ENCODE measurements at places on chromosomes 2 and 18.

DNA sequence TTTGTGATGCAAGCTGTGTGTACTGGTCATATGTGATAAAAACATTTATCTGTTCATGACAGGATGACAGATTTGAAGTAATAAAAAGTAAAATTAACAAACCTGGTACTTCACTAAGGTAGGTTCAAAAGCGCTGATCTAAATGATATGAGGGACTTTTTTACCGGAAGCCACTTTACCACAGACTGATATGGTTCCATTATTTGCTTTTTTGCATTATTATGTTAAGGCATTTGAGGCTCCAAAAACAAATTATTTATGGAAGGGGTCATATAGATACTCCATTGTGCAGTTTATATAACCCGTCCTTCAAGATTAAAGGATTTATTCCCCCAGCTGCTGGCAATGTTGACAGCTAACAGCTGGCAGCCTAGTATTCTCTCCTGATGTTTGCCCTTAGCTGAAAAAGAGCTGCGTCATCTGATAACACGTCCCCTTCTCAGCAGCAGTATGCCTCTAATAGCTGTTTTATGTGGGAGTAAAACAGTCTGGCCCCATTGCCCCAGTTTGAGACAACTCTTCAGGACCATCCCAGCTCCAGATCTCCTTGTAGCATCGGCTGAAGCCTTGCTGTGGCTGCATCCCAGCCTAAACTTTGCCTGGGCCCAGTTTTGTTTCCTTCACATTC, 84.8 kb upstream of the XIRP2 start:
- DNase-seq, result no peak

- peak; percentile 15 for DNase-seq
Observed at GRCh38 chr2:232611559-232612218, 21.7 kb upstream of the EFHD1 start.

GRCh38 chr2:72350852-72351251, 203.2 kb upstream of the CYP26B1 start:
- no peak for DNase-seq

DNA sequence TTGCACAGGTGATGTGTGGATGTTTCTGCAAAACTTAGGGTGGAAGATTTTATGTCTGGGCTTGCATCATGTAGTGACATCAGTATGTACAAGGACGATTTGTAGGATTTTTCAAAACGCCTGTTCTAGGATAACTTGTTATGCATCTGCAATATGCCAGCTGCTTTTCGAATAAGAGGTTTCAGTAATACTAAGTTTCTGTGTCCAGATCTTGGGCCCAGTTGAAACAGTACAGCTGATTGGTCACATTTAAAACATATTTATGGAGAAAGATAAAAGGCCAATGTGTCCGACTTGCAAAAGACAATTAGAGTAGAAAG, 1.2 kb downstream of the PTPN4 start:
- no peak for DNase-seq

DNA sequence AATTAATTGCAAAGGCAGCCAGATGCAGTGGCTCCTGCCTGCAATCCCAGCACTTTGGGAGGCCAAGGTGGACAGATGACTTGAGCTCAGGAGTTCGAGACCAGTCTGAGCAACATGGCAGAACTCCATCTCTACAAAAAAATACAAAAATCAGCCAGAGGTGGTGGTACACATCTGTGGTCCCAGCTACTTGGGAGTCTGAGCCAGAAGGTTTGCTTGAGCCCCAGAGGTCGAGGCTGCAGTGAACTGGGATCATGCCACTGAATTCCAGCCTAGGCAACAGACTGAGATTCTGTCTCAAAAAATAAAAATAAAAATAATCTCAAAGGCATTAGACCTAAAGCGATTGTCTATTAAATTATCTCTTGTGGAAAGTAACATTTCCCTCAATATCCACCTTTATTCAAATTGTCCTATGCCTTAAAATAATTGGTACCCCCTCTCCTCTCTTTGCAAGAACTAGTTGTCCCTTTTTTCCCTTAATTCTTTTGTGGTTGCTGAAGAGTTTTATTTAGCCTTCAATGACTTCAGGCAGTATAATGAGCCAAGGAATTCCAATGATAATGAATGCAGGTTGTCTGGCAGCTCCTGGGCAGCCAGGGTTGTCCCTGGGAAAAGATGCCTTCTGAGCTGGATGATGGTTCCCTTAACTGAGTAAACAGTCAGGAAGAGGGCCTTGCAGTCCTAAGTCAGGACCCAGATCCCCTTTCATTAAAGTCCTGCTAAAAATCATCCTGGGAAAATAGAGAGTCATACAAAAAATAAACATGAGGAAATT, 32.2 kb downstream of the GPR75 start:
- DNase-seq, result no peak

DNA sequence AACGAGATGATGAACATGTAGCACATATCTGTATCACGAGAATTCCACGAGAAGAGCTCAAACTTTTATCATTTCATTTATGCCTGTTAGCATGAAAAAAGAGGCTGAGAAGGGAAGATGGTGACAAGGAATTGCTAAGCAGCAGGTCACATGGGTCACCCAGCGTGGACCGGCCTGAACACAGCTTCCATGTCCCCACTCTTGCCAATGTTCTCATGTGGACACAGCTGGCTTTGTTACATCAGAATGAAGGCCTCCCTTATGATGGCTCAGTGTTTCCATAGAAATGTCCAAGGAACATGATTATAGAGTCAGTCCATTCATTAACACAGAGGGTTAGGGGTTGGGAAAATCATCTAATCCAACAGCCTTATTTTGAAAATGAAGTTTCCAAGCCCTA, 215.4 kb downstream of the CMPK2 start:
- no peak for DNase-seq

DNA sequence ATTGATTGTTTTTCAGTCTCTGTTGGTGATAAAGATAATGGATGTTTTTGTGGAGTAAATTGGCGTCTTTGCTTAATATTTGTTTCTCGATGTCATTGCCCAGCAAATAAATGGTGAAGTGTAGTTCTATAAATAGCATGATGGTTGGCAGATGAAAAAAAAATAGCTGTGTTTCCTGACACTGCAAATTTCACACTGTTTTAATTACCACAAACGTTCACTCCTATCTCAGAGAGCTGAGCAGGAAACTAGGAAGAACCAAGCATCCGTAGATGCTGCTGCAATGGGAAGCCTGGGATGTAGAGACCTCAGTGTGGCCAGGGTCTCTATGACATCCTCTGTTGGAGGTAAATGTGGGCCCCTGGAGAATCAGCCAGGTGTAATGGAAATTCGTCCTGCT, 183.2 kb downstream of the CYRIA start:
- no peak for DNase-seq

Measured in stimulated activated CD4-positive, alpha-beta T cell treated with anti-CD3 and anti-CD28 coated beads, Interleukin-1b, Interleukin-23, amount 100 ng/mL, for 1 hour (primary cell).